ENCODE measurements at places on chromosomes 2 and 18.

GRCh38 chr2:68643011-68643873 lies at the start of gene PROKR1:
TSS of gene PROKR1 (plus strand) at chr2:68643579. CDS start at chr2:68645822, 2,243 bp downstream.
- peak; percentile 72 for DNase-seq

GRCh38 chr2:237315170-237315828 lies 98.7 kb downstream of the COL6A3 start:
- DNase-seq: peak; percentile 91

GRCh38 chr2:25290811-25291495 lies 50.8 kb downstream of the DNMT3A start:
- DNase-seq: no peak

DNA sequence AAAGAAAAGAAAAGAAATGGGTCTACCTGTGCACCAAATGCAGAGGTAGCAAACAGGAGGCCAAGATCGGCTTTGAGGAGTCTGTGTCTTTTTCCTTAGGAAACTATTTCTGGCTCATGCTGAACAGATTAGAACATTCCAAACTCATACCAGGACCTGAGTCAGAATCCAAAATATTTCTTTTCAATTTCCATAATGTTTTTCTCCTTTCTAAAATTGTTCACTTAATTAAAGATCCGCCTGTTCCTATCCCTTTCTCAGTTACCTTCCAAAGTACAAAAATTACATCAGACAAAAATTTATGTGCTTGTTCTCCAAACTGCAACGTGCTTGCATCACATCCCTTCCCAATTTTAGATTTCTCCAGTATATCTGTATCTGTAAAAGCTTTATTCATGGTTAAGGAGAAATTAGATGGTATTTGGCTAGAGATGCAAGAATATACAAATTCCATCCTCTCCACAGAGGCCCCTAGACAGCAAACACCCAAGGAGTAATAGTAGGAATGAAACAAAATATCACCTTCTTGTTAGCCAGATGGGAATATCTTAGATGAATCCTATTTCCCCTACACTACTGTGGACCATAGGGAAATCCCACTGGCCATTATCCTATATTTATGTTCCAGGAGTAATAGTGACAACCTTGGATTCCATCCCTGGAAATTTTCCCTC lies 130.6 kb downstream of the LNPK start:
- DNase-seq: peak; percentile 74

DNA sequence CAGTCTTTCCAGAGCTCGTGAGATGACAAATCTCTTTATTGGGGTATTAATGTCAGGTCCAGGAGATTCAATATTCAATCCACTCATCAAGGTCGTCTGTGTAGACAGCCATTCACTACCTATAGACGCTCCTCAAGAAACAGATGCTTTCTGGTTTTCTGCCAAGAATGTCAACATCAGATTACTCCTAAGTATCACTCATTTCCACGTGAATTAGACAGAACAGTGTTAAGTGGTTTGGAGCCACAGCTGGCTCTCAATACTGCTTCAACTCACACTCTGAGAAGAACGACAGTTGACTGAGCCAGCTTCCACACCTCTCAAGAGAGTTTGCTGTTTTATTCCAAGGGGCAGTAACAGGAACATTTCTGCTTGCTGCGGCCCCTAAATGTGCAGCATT lies 113.5 kb upstream of the NEDD4L start:
- no peak for DNase-seq

- no peak for DNase-seq
These were observed 185.5 kb downstream of the MYCN start for GRCh38 chr2:16125614-16126516.

DNA sequence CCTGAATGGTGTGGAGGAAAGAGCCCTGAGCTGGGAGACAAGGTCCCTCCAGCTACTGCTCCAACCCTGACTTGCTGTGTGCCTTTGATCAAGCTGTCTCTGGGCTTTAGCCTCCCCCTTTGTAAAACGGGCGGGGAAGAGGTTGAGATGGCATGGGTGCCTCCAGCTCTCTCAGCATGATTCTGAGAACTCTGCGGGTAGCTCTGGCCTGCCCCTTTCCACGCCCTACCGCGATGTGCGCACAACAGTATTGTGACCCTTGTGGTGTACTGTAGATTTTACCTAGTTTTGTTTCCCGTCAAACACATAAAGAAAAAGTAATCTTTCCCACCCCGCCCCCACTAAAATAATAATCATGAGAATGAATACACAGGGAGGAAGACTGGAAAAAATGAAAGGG lies 5.3 kb downstream of the CD8A start:
- no peak for DNase-seq

DNA sequence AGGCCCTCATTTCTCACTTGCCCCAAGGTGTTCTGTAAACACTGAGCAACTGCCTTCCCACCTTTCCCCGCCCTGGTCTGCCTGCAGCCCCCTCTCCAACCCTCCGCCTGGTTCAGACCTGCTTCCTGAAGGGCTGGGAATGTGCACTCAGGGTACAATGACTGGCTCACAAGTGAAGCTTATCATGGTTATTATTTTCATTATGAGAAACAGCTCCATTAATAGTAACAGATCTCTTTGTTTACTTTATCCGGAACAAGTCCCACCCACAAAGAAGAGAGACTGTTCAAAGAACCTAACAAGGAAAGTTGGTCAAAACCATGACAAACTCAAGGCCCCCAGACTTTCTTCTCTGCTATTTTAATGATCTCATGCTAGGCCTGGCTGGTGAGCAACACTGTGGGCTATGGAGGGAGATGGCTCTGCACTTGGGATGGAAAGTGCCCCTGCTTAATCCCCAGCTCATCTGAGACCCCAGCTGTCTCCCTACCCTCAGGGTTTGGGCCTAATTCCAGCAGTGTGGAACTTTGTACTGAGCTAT lies 36.7 kb downstream of the ARHGAP25 start:
- no peak for DNase-seq

GRCh38 chr18:70195014-70195614 lies 10.4 kb downstream of the RTTN start:
- no peak for DNase-seq

- DNase-seq: peak; percentile 47
These were observed 233.7 kb downstream of the DSEL start for GRCh38 chr18:67282796-67283195.

- no peak for DNase-seq
These were observed 269.6 kb downstream of the ATAD2B start for GRCh38 chr2:23657371-23657770.

DNA sequence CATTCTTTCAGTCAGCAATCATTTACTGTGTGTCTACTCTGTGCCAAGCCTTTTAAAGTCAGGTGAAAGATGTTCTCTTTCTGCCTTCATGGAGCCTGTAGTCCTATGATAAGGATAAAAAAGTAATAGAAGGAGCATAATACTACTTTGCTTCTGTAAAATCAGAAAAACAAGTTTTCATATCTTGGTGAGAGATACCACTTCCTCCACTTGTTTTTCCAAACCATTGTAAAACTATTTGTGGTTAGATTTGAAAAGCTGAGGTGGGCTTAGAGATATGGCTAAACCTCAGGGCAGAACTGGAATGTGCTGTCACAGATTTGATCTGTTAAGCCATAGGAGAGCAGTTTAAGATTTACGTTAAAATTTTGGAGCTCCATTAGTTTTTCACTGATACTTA lies 104.7 kb upstream of the FAM117B start:
- no peak for DNase-seq

DNA sequence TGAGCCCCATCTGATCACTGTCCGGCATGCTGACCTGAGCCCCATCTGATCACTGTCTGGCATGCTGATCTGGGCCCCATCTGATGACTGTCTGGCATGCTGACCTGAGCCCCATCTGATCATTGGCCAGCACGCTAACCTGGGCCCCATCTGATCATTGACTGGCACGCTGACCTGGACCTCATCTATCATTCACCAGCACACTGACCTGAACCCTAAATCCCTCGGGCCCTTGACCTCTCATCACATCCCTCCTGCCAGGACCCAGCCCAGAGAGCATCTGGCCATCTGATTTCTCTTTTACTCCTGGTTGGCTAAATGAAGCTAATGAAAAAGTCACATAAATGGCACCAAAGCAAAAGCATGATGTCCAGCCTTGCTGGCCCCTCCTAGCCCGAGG lies 207.1 kb downstream of the NDUFA10 start:
- no peak for DNase-seq

DNA sequence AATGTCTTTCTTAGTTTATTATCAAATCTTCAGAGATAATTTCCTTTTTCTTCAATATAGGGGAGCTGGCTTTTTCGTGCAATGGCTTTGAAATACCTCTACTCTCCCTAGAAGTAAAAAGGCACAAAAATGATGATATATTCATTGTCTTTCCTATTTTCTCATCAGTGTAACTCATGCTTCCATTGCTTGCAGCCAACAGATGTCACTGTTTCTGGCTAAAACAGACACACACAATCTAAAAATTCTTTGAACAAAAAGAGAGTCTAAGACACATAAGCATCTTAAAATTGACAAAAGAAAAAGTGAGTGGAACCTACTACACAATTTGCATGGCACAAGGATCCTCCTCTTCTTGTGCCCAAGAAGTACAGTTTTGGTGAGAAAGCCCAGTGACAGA lies 448.7 kb upstream of the VRK2 start:
- no peak for DNase-seq

DNA sequence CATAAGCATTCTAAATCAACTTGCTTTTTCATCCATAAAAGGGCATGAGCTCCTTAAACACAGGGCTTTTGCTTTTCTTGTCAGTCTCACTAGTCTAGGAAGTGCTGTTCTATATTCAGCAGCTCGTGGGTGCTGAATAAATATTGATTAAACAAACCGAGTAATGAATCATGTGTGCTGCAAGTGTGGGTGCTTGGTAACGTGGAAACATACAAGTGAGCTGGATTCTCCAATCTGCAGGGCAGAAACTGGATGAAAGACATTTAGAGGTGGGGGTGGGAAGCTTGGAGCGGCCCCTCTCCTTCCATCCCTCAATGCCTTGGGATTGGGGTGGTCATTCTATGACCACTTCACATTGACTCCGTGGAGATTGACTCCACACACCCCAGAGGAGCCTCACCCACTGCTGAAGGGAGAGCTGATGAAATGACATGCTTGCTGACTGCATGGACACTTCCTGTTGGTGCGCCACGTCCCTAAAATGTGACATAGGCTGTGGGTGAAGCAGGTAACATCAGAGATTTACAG lies 114.6 kb downstream of the DOCK10 start:
- DNase-seq: no peak

- peak; percentile 27 for DNase-seq
These were observed 627 bp downstream of the WDCP start for GRCh38 chr2:24046599-24046929.
